ENCODE measurements at places on chromosomes 5 and 9.

GRCh38 chr5:1666812-1667588 is 132.6 kb downstream of the MRPL36 start:
- DNase-seq: peak; percentile 18

DNA sequence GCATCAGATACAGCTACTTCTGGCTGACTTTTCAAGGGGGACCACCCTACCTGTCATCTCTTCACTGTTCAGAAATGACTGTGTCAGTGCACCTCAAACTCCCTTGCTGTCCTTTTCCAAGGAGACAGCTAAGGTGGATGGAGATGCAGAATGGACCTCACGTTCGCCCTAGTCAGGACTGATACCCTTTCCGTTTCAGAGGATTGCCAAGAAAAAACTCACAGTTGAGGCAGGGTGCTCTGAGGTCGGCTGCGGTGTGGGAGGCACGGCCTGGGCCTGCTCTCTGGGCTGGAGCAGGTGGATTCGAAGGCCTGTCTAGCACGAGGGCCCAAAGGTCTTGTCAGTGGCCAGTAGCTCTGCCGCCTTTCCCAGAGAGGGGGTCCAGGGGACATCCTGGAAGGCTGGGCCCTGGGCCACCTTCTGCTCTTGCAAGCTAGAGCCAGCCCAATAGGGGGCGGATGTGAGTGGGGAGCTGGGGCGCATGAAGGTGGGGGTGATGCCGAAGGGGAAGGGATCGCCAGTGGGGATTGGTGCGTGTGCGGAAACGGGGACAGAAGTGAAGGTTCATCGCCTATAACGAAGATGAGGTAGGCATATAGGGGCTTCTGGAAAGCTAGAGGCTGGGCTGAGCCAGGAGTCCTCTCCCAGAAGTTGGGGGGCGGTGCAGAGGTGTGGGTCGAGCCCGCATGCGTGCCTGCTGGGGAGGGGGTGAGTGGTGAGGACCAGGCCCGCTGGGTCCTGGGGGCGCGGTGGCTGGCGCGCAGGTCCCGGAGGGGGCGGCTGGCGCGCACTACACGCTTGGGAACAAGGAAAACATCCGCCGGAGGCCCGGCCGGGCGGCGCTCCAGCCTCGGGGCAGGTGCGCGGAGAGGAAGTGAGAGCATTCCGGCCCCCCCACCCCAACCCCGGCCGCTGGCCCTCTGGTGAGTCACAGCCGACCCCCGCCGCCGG is 2.5 kb upstream of the MSMP start:
- peak; percentile 55 for DNase-seq

GRCh38 chr9:124776954-124777648 is at the start of gene OLFML2A:
Gene OLFML2A, plus strand, starts transcription at chr9:124777133. Its CDS starts 138 bp downstream, at chr9:124777271.
- no peak for DNase-seq

- DNase-seq: no peak
Observed at GRCh38 chr5:158669275-158669674, 430.4 kb downstream of the EBF1 start.

- no peak for DNase-seq
Observed at GRCh38 chr5:110802998-110803397, 64.2 kb downstream of the SLC25A46 start.

GRCh38 chr5:157444224-157444623 is 15.8 kb upstream of the NIPAL4 start:
- DNase-seq: no peak

- DNase-seq: no peak
Observed at GRCh38 chr5:15791859-15792258, 291.9 kb downstream of the FBXL7 start.

GRCh38 chr5:153086486-153086885 is 404.0 kb upstream of the GRIA1 start:
- DNase-seq: no peak

DNA sequence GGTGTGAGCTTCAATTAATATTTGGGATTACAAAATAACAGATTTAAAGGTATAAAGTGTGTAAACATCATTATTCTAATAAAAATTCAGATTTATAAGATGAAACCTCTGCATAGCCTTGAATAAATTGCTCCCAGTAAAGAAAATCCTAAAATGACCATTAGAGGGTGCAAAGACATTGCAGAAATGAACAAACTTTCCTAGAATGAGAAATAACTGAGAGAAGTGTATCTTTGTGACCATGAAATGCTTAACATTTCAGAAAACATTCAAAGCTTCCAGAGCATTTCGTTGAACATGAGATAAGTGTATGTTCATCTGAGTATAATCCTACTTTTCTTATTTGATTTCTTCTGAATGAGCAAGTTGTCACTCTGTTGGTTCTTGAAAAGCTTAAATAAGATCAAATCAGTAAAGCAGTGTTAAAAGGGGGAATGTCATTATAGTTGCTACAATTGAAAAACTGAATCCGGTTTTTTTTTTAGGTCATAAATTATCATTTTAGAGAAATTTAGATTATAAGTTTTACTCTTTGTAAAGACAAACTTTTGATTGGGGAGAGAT is 24.7 kb upstream of the NUDT12 start:
- DNase-seq: no peak

DNA sequence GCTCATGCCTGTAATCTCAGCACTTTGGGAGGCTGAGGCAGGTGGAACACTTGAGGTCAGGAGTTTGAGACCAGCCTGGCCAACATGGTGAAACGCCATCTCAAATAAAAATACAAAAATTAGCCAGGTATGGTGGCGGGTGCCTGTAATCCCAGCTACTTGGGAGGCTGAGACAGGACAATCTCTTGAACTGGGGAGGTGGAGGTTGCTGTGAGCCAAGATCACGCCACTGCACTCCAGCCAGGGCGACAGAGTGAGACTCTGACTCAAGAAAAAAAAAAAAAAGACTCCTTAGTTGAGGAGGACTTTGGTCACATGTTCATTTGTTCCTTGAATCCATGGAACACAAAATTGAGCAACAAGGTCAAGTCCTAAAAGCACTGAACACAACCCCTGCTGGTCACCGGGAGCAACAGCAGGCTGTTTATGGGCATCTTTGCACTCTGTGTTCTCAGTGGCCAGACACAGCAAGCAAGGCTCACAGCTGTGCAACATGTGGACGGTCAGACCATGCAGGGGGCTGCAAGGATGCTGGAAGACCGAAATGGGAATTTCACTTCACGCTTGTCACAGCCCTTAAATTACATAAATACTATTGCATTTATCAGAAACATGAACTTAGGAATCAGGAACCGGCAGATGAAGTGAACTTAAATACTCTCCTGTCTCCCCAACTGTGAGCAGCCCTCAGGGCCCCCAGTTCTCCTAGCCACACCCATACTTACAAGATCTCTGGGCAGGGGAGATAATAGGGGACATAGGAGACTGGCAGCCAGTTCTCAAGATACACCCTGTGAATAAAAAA is 2.8 kb downstream of the GBGT1 start:
- DNase-seq: peak; percentile 23

DNA sequence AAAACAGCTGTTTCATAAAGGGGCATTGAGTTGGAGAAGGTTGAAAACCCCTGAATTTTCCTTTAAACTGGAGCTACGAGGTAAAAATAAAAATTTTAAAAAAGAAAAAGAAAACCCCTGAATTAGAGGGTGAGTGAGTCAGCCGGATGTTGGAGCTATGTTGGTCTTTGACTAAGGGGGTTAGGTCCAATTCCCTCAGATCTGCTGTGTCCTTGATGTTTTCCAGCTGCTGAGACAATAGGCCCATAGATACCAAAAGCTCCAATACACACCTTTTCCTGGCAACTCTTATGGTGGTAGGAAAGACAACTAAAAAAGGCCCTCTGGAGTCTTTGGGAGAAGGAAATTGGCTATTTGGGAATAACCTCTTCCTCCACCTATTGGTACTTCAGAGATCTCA is 79.4 kb upstream of the SAP30L start:
- no peak for DNase-seq

DNA sequence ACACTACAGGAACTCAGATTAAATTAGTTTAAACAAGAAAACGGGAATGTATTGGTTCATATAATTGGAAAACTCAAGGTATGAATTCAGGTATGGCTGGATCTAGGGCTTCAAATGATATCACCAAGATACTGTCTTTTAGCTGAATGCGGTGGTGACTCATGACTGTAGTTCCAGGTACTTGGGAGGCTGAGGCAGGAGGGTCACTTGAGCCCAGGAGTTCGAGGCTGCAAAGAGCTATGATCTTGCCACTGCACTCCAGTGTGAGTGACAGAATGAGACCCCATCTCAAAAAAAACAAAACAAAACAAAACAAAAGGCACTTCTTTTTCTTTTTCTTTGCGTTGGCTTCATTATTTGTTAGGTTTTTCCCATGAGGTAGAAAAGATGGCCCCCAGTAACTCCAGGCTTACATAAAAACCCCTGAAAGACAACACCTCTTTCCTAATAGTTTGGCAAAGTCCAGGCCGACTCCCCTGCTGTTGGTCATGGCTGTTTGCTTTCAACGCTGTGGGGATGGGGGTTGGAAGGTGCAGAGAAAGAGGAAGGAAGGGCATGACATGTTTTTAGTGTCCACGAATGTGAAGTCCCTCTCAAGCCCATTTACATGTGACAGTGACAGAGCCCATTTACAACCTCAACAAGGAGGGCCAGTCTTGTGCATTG is 39.8 kb upstream of the CRB2 start:
- no peak for DNase-seq

Measured in anterior cingulate cortex (tissue), 58 donors.